Activated CD4-positive, alpha-beta T cell treated with anti-CD3 and anti-CD28 coated beads for 36 hours (primary cell): ENCODE measurements at places on chromosomes 12 and 14. TPM values are rescaled to one million over a fixed set of nuclear protein-coding genes. Genes with fewer than 3 reads are reported as not detected.

INSM2 gene
- total RNA-seq = not detected

PRH2 gene
- not detected for total RNA-seq

GRCh38 chr14:32087173-32087861 lies 10.2 kb downstream of the ARHGAP5 start:
- DNase-seq = no peak

DNA sequence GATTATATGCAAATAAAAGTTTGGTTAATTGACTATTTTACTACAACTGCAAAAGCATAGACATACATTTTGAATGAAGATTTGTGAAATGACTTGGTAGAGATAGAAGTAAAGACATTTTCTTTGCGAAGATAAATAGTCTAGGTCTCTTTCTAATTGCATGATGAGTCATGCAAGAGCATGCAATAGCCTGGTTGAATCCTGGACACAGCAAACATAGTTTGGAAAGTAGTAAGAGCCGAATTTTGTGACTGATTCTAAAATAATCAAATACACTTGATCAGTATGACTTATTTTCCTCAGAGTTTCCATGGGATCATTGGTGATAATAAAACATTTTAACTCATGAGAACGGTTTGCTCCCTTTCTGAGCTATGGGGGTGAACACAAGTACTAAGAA lies 27.7 kb upstream of the CAND1 start:
- DNase-seq = no peak

KIF26A gene
- 0.28 TPM for total RNA-seq
